Activated CD8-positive, alpha-beta memory T cell treated with anti-CD3 and anti-CD28 coated beads for 1 hour (primary cell): ENCODE measurements at places on chromosomes 5 and 9.

DNA sequence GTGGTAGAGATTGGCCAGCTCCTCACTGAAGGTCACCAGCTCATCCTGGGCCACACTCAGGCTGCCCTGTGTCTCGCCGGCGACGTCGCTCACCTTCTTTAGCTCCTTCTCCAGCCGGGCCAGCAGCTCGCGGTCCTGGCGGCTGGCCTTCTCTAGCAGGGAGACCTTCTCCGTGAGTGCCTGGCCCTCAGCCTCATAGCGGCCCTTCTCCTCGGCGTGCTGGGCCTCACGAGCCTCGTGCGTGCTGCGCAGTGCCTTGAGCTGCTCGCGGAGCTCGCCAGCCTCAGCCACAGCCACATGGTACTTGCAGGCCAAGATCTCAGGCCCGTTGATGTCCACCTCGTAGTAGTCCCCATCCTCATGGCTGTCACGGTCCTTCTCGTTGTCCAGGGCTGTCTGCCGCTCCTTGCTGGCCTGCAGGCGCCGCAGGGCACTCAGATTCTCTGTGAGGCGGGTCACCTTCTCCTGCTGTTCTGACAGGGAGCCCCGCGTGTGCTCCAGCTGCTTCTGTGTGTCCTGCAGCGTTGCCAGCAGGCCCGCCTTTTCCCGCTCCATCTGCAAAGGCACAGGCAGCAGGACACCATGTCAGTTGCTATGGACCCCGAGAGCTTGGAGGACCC, 45.5 kb downstream of the BICD2 start:
- DNase-seq, result no peak

- no peak for DNase-seq
Measured at GRCh38 chr9:84285381-84285780, 55.2 kb downstream of the SLC28A3 start.

GRCh38 chr5:57842364-57843058, 359.9 kb upstream of the ACTBL2 start:
- no peak for DNase-seq

GRCh38 chr5:170757669-170758068, 25.9 kb upstream of the GABRP start:
- no peak for DNase-seq

GRCh38 chr5:23612701-23613100, 105.3 kb downstream of the PRDM9 start:
- DNase-seq, result no peak

- no peak for DNase-seq
Measured at GRCh38 chr5:65883461-65883860, 42.9 kb upstream of the ERBIN start.

DNA sequence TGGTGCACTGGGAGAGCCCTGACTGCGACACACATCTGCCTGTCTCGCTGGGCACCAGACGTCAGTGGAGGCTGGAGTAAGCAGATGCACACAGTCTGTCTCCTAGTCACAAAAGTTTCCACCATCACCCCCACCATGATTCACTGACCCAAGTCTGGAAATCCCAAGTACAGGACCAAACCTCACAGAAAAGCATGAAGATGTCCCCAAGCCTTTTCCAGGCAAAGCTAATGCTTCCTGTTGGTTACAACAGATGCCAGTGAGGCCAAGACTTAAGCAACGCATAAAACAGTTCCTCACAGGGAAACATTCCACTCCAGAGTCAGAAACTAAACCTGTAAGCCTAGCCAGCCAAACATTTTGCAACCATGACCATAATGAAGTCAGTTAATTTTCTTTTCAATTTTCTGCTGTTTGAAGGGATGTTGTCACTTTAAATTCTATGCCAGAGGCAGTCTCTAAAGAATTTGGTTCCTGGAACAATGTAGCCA, 259.3 kb upstream of the SLC30A5 start:
- DNase-seq, result no peak

DNA sequence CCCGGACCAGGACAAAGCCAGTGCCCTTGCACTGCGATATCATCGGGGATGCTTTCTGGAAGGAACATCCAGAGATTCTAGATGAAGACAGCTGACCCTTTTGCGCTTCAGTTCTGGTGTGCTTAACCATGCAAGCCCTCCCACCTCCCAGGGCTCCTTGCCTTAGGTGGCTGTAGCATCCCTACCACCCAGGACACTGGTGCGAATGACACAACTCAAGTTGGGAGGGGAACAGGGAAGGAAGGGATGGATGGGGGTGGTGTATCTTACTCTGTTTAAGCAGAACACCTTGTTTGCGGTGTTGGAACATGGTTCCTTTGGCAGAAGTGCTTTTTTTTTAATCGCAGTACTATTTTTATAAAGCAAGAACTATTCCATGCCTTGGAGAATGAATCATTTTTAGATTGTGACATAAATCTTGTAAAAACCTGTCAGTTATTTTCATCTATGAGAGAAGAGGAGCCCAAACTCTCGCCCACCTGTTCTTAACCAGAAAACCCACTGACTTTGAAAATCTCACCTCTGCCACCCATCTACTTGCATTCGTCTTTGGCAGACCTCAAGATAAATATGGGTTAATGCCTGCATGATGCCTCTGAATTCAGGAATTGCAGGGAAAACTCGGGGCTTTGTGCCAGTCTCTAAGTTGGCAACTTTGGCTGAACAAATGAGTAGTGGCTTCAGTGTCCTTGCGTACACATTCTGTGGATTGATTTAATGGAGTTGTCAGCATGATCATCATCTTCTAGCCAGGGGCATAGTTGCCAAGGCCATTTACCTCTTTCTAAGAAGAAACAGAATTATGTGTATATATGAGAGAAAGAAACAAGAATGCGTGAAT, 3.9 kb upstream of the LSM11 start:
- DNase-seq, result no peak

- DNase-seq, result no peak
Measured at GRCh38 chr5:10633271-10634049, 69.6 kb downstream of the ANKRD33B start.

GRCh38 chr9:81417299-81417675, 272.1 kb downstream of the TLE1 start:
- DNase-seq, result no peak

DNA sequence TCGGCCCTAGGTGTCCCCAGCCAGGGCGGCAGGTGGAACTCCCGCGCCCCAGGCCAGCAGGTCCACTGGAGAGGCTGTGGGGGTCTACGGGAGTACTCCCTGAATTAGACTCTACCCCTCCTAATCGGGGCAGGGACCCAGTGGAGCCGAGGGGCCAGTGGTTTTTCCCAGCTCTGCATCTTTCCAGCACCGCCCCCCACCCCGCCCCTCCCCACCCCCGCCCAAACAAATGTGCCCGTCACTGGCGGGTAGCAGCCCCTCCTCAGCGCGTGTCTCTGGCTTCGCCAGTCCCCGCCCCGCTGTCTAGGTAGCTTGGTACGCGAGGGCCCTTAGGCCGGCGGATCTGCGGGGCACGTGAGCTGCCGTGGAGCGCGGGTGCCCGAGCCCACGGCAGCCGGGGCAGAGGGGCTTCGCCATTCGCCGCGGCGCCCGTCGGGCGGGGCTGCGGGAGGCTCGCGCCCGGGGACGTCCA, 7.0 kb downstream of the UNC5A start:
- DNase-seq, result no peak

DNA sequence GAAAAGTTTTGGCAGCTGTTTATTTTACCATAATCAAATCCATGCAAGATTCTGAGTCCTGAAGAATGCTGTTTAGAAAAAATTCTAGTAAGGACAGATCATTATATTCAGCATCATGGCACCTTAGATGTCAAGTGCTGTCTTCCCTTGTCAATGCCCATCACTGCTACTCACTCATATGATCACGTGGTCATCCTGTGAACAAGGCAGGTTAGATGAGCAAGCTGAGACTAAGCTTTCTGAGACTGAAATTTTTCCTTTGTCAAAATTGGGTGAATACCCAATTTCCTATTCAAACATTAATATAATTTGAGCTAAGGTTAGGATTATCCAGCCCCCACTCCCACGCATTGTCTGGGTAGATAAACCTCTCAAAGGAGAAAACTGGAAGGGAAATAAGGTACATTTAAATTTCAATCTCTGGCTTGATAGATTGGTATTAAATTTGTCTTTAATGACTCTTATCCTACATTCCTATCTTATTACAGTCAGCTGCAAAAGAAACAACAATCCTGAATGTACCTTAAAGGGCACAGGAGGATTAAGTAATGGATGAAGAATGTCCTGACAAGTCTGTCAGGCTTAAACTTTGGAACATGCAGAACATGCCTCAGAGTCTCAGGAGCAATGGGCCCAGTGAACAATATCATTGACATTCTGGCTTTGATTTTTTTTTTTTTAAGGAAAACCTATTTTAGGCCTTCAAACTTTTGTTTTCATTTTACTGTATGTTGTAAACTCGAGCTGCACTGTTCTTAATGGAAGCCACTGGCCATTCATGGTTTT, 148.7 kb upstream of the RANBP3L start:
- no peak for DNase-seq

- no peak for DNase-seq
Measured at GRCh38 chr5:36047384-36048160, 19.1 kb downstream of the UGT3A2 start.

DNA sequence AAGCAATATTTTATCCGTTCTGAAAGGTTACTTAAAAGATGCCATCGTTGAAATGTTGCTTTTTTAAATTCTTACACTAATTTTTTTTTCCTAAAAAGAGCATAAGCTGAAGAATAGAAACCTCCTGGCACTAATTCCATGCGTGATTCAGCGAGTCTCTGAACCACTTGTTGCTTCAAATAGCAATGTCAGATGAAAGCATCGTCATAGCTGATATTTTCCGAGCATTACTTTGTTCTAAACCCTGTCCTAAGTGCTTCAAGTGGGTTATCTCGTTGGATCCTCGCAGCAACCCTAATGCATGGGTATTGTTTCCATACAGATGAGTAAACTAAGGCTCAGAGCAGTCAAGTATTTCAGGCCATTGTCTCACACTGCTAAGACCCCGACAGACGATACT, 79.7 kb downstream of the CDH6 start:
- no peak for DNase-seq

GRCh38 chr5:121009058-121009457, 545.0 kb downstream of the PRR16 start:
- DNase-seq, result no peak

GRCh38 chr5:58239731-58240130, 220.2 kb downstream of the PLK2 start:
- no peak for DNase-seq

DNA sequence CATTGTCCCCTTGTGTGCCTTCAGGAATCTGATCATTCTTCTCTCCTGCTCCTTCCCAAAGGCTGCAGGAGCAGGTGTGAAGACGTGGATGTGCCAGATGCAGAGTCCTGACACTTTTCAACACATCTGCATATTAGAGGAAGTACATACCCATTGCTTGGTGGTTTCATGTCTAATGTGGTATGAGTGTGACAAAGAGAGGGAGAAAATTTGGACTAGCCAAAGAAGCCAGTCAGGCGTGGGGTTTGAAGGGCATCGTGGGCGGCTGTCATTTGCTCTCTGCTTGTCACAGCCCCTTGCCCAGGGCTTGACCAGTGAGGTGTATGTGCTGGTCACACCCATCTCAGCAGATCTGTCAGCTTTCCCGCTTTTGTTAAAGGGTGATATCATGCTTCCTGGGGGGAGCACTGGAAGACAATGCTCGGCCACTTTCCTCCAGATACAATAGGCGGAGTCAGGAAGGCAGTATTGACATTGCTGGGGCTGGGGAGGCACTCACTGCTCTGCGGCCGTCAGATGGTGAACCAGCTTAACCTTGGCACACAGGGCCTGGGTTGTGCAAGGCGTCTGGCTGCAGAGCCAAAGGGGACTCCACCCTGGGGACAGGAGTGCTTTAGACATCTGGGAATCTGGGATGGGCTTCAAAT, 8.6 kb downstream of the TEK start:
- no peak for DNase-seq

DNA sequence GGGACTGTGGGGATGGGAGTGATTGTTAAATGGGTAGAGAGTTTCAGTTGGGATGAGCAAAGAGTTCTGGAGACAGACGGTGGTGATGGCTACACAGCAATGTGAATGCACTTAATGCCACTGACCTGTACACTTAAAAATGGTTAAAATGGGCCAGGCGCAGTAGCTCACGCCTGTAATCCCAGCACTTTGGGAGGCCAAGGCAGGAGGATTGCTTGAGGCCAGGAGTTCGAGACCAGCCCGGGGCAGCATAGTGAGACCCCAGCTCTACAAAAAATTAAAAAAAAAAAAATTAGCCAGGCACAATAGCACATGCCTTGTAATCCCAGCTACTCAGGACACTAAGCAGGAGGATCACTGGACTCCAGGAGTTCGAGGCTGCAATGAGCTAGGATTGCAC, 7.7 kb downstream of the LMAN2 start:
- no peak for DNase-seq

DNA sequence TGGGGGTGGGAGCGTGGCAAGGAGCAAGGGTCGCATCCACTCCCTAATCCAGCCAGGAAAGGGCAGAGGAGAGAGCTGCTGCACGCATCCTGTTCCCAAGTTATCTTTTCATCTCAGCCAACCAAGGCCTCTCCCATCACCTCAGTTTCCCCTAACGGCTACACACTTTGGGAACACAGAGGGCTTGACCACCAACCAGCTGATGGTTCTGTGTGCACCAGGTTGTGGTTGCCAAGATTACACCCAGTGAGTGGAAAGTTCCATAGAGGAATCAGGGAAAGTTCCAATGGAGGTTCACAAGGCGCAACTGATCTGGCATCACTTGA, 53.9 kb downstream of the ADAM19 start:
- DNase-seq, result no peak

GRCh38 chr9:9341203-9341602, 1271.6 kb downstream of the PTPRD start:
- no peak for DNase-seq

DNA sequence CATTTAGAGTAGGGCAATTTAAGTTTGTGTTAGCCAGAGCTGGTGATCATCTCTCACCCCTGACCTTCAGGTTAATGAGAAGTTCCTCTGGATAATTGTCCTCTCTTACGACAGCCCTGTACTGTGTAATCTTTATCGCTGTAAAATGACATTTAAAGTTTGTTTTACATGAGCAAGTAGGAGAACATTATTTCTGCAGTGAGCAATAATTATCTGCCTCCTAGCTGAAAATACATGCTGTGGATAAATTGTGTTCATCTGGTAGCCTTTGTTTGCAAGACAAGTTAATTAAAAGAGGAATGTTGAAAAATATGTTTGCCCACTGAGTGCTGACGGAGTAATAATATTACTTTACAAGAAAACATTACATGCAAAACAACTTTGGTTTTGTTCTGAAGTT, 1083.8 kb upstream of the NUDT12 start:
- no peak for DNase-seq

DNA sequence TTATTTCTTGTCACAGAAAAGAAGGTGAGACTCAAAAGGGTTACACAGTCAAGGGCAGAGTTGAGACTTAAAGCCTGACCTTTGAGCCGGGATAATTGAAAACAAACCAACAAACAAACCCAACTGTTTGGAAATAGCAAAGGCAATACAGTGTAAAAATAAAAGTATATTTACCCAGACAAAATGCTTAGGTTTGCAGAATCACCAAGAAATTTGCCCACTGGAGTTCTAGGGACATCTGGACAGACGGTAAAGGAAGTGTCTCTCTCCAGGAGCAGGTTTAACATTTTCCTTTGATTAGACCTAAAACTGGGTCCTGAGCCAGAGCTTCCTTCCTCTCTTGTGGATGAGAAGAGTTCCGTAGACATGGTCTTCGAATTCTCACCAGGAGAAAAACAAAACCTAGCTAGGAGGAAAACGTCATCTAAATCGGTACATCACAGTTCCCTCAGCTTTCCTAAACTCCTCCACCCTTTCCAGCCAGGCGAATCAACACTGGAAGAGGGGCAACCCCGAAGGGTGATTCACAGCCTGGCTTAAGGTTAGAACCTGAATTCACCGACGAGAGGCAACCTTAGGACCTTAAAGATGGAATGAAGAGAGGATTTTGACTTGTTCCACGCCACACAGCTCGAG, 673 bp downstream of the CDC25C start:
- DNase-seq, result no peak

GRCh38 chr5:80963521-80963895, 3.3 kb downstream of the RASGRF2 start:
- no peak for DNase-seq
